CD8-positive, alpha-beta memory T cell (primary cell): ENCODE measurements at places on chromosomes 5 and 9.

GRCh38 chr5:15452030-15452429 is 48.0 kb upstream of the FBXL7 start:
- no peak for DNase-seq

- no peak for DNase-seq
Measured at GRCh38 chr5:126499853-126500342, 76.7 kb downstream of the GRAMD2B start.

DNA sequence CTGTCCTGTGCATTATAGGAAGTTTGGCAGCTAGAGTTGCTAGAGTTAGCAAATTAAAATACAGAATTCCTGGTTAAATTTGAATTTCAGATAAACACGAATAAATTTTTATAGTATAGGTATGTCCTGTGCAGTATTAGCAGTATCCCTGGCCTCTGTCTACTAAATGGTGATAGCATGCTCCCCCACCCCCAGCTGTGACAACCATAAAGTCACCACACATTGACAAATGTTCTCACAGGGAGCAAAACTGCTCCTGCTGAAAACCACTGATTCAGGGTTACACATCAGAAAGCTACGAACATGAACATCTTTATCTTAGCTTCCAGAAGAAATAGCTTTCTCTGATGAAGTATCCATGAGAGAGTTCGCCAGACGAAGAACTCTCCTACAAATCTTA is 91.8 kb upstream of the CCDC112 start:
- DNase-seq, result no peak

DNA sequence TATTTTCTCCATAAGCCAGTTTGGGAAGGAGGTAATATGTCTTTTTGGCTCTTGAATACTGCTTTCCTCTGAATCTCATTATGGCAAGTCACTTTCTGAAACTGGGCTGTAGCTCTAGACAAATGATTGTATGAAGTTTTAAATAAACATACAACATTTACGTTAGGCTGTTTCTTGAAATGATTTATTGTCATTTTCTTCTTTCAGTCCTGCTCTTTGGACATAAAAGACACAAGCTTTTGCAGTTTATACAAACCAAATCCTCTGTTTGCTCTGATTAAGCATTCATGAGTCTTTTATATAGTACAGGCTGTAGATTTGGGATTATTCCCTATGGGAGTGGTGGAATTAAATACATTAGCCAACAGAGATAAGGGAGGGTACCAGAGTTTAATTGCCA is 139.7 kb downstream of the CEP120 start:
- DNase-seq, result no peak

DNA sequence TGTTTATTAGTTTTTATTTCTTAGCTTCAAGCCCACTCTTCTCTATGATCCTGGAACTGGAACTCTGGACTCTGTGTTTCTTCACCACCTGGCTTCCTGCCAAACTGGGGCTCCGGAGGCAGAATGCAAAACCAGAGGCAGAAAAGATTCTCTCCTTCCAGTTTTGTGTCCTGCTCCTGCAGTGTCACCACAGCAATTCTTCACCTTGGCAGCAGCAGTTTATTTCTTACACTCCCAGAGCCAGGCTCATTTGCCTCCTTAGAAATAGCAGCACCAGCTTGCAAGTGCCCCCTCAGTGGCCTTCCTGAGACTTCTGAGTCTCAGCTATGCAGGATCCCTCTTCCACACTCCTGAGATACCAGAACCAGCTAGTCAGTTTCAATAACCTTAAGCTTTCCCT is 26.7 kb upstream of the CAMK4 start:
- no peak for DNase-seq

- no peak for DNase-seq
Measured at GRCh38 chr5:16065831-16066230, 113.8 kb downstream of the MARCHF11 start.

DNA sequence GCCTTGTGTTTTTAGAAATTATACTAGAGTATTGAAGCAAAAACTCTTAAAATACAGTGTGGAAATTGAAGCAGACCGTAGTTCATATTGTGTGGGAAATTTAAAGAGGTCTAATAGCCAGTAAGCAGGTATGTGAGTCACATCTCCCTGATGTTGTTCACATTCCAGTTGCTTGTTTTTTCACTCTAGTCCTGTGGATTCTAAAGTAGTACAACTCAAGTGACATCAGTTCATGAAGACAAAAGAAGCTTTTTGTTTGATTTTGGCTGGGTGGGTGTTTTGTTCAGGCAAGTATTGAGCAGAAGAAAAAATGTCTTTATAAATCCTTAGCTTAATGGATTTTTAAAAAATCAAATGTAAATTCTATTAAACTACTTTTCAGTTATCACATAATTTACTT is 216.2 kb downstream of the MAN2A1 start:
- no peak for DNase-seq

DNA sequence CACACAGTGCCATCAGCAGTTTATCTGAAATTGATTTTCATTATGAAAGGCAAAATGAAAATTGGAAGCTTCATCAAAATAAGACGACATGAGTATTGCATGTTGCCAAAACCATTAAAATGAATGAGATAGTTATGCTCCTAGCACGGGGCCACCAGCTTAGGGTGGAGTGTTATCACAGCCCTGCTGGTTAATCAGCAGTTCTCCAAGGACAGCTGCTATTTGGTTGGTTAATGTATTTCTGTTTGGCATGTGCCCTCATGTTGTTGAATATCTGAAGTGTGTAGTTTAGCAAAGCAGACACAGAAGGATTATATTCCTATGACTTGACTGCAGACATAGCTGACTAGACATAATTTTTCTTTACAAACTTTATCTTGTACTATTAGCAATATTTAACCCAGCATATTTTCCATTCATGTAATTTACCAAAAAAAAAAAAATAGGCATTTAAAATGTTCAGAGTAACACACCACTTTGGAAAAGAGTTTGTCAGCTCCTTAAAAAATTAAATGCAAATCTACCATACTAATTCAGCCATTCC is 98.6 kb upstream of the PIK3R1 start:
- DNase-seq, result no peak

- DNase-seq, result no peak
Measured at GRCh38 chr5:147346006-147346561, 111.3 kb downstream of the STK32A start.
